Activated CD8-positive, alpha-beta memory T cell treated with anti-CD3 and anti-CD28 coated beads for 1 hour (primary cell): ENCODE measurements at places on chromosomes 3 and 15.

GRCh38 chr15:41259546-41260189 lies 28.6 kb downstream of the CHP1 start:
- no peak for DNase-seq

DNA sequence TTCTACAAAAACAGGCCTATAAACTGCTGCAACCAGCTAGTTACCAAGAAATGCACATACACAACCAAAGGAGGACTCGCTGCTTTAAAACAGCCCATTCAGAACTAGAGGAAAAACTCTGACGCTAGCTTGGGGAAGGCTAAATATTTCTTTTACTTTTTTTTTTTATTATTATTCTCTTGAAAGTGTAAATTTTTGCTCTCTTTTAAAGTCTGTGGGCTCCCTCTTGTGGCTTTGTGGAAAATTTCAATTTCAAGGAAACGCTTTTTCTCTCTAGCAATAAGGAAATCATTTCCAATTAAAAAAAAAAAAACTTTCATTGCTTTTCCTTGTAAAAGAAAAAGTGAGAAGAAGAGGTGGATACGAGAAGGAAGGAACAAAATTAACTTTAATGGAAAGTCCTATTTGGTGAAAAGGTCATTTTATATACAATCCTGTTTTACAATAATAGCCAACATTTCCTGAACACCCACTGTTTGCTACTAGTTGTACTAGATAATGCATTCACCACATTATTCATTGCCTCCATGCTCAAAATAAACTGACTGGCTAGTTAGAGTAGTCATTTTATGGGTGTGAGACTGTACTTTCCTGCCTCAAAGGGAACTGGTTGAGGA lies 51.2 kb upstream of the SAMMSON start:
- no peak for DNase-seq

DNA sequence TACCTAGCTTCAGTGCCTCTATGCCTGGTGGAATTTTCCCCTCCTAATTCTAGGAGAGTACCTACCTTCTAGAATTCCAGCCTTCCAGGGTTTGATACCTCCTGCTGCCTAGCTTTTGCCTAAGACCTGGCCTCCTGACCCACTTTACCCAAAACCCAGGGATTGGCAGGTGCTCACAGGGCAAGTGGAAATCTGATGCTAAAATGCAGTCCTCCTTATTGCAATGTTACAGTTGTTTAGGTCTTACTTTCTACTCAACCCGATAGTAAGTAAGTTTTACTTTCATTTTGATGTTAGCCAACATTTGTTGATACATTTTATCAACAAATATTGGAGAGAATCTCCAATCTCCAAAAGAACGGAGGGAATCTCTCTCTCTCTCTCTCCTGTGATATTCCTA lies 275.9 kb downstream of the DOCK3 start:
- no peak for DNase-seq

- no peak for DNase-seq
These were observed 42.3 kb upstream of the ROPN1 start for GRCh38 chr3:124034016-124034843.

DNA sequence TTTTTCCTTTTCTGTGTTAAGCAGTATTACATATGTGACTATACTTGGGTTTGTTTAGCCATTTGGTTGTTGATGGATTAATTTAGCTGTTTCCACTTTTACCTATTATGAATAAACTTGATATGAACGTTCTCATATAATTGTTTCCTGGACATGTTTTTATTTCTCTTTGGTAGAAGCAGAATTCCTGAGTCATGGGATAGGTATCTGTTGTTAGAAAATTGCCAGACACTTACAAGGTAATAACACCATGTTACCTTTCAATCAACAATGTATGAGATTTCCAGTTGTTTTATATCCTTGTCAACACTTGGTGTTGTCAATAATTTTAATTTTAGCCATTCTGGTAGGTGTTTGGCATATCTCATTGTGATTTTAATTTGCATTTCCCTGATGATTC lies 475.4 kb downstream of the IGSF11 start:
- DNase-seq, result no peak

GRCh38 chr3:125083776-125084175 lies 28.0 kb upstream of the HEG1 start:
- DNase-seq, result no peak

DNA sequence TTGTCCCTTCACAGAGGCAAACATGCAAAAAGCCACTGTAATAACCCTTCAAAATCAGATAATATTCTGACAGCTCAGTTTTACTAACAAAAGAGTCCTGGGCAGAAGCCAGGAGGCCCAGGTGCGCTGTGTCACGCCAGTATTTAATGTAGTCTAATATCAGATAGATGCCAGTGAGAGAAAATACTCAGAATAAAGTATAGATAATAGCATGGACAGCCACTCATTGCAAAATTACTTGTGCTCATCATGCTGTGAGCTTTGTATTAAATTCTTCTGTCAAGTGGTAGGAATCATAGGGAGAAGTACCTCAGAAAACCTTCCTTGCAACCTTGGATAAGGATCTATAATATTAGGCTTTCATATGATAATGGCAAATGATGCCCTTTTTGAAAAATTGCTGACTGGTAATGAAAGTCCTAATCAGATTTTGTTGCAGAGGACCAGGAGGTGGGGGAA lies 1154.3 kb downstream of the ROBO1 start:
- DNase-seq, result no peak

- DNase-seq, result no peak
These were observed 247.4 kb downstream of the SHOX2 start for GRCh38 chr3:157858821-157859220.

DNA sequence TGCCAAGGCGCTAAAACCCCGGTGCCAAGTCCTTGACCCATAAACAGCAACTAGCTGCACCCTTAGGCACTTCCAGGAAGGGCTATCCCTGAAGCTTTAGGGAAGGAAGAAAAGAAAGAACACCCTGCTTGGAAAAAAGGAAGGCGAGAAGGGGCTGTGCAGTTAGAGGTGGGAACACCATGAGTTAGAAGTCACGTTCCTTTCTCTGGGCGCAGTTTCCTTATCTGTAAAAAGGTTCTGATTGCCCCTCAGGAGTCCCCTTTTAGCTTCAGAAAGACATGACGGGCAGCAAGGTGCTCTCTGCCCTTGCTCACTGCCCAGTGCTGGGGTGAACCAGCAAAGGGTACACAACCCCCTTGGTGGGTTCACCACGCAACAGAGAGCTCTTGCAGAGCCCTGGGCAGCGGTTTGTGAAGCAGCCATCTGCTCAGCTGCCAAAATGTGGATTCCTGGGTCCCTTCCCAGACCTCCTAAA lies 798 bp downstream of the GCHFR start:
- no peak for DNase-seq
